ENCODE measurements at places on chromosomes 7 and 10. TPM values are rescaled to one million over a fixed set of nuclear protein-coding genes. Genes with fewer than 3 reads are reported as not detected.

STEAP4 gene
- under 0.01 TPM for total RNA-seq

BTBD16 gene
- total RNA-seq, result not detected

SPDYE6 gene
- total RNA-seq, result not detected

KNDC1 gene
- total RNA-seq, result under 0.01 TPM

NPSR1 gene
- under 0.01 TPM for total RNA-seq

FZD8 gene
- 0.81 TPM for total RNA-seq

PRKCQ gene
- 36.6 TPM for total RNA-seq

HABP2 gene
- total RNA-seq, result 0.27 TPM

DPYSL4 gene
- total RNA-seq, result 0.27 TPM

NXPH1 gene
- total RNA-seq, result not detected

ADAMTS14 gene
- 3.0 TPM for total RNA-seq

C10orf62 gene
- total RNA-seq, result not detected

GRCh38 chr10:121490871-121491519 is 107.2 kb downstream of the FGFR2 start:
- DNase-seq, result no peak

GRCh38 chr7:25392588-25393338 is 164.5 kb upstream of the NPVF start:
- DNase-seq, result no peak

- no peak for DNase-seq
Measured at GRCh38 chr7:16846601-16847165, 35.1 kb downstream of the AGR3 start.

DNA sequence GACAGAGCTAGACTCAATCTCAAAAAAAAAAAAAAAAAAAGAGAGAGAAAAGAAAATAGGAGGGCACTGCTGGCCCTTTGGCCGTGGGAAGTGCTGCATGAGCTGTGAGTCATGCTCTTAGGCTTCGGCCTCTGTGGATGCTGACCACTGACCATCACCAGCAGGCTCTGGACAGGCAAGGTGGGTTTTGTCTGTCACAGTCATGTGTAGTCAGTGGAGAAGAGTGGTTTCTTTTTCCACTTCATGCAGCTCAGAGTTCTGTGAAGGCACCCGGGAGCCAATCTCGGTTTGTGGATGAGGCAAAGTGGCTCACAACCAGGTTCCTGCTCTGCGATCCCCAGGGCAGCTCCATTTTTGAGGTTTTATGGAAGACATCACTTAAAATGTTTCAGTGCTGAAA is 58.1 kb downstream of the PRTFDC1 start:
- no peak for DNase-seq

DNA sequence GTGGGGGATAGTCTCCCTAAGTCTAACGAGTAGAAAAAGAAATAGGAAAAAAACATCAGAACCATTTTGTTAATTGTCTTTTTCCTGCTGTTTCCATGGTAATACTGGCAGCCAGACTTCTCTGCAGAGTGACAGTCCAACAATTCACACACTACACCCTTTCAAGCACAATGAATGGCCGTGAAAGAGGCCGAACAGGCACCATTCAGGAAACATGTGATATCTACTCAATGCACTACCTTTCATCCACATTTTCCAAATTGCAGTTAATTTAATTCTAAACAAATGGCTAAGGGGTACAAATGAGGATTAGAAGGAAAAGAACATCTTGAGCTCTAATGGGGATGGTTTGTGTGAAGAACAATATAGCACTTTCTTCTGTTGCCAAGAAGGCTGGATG is 358.5 kb upstream of the ANKRD30A start:
- DNase-seq, result no peak

GRCh38 chr10:5071411-5072198 is 22.6 kb upstream of the AKR1C3 start:
- DNase-seq, result peak; percentile 9

GRCh38 chr10:122252805-122253204 is 18.3 kb upstream of the BTBD16 start:
- no peak for DNase-seq

- DNase-seq, result no peak
Measured at GRCh38 chr7:586494-586893, 66.8 kb upstream of the PDGFA start.

- no peak for DNase-seq
Measured at GRCh38 chr7:36455646-36456045, 66.0 kb downstream of the ANLN start.

- DNase-seq, result no peak
Measured at GRCh38 chr7:43612599-43613589, 30.0 kb downstream of the STK17A start.

DNA sequence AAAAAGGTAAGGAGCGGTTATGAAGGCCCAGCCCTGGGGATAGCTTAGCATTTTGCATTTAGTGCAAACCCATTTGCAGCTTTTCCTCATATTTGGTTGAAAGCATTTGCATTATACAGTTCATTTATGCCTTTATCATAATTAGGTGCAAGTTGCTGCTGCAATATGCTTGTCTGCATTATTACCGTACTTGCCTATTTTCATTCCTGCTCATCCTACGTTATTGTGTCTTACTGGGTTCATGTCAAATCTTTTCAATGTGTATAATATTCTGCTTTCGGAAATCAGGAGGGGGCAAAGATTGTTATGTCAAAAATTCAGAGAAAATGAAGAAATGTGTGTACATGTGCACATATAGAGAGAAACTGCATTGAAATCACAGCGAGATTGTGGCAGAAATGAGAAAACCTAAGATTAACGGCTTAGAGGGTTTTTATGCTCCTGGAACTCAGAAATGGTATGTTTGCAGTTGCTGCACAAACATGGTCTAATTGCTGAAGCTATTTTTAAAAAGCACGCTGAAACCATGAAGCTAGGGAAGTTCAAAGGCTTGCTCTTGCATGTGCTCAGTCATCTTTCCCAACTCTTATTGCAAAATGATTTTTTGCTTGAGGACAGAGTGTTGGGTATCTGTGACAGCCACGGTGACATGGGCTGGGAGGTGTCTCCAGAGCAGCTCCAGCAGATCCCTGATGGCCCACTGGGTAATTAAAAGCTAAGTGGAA is 613.2 kb downstream of the SDK1 start:
- DNase-seq, result no peak

GRCh38 chr7:140231771-140232491 is 55.1 kb upstream of the KDM7A start:
- DNase-seq, result peak; percentile 34

- DNase-seq, result no peak
Measured at GRCh38 chr7:401495-401894, 111.5 kb downstream of the FOXL3 start.

- no peak for DNase-seq
Measured at GRCh38 chr10:75607576-75607975, 176.2 kb downstream of the LRMDA start.

DNA sequence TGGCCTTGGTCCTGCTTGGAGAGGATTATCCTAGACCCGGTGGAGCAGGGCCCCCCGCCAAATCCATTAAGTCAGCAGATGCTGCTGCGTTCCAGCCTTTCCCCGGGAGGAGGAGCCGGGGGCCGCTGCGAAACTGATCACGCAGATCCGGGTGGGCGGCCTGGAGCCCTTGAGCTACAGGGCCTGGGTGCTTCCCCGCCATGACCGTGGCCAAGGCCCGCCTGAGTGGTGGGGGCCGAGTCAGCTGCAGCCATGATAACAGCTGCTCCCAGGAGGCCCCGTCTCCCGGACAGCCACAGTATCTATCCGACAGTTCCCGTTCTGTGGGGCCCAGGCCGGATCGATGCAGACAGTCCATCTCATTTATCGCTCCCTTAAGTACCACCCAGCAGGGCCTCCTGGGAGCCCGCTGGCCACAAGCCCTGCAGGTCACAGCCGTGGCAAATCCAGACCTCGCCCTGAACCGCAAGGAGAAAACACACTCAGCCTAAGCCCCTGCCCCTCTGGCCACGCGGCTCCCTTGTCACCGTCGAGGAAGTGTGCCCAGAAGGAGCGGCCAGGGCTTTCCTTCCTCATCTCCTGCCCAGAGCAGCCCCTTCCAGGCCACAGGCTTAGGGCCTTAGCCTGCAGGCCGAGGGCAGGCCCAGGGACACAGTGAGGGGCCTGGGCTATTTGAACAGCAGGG is 34.4 kb upstream of the SLC29A4 start:
- no peak for DNase-seq

- DNase-seq, result no peak
Measured at GRCh38 chr10:79125092-79125491, 56.3 kb downstream of the ZMIZ1 start.

GRCh38 chr7:93016681-93017381 is 100.9 kb downstream of the SAMD9 start:
- no peak for DNase-seq

GRCh38 chr10:56240471-56240870 is 120.6 kb downstream of the ZWINT start:
- no peak for DNase-seq

DNA sequence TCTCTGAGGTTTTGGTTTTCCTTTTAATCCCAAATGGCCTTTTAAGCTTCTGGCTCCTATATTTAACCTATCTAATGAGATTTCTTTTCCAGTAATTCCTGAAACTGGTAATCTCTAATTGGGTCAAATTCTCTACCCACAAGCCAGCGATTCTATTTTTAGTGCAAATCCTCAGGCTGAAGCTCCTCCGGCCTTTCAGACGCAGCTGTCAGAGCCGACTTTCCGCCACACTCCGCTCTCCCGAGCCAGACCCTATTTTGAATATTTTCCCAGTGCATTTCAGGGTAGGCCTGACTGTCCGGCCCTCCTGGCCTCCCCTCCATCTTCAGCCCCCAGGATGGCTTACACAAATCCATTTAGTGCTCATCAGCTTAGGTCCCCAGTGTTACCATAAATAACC is 9.7 kb upstream of the ADCY1 start:
- no peak for DNase-seq

- DNase-seq, result no peak
Measured at GRCh38 chr10:7488418-7488829, 77.6 kb upstream of the SFMBT2 start.

DNA sequence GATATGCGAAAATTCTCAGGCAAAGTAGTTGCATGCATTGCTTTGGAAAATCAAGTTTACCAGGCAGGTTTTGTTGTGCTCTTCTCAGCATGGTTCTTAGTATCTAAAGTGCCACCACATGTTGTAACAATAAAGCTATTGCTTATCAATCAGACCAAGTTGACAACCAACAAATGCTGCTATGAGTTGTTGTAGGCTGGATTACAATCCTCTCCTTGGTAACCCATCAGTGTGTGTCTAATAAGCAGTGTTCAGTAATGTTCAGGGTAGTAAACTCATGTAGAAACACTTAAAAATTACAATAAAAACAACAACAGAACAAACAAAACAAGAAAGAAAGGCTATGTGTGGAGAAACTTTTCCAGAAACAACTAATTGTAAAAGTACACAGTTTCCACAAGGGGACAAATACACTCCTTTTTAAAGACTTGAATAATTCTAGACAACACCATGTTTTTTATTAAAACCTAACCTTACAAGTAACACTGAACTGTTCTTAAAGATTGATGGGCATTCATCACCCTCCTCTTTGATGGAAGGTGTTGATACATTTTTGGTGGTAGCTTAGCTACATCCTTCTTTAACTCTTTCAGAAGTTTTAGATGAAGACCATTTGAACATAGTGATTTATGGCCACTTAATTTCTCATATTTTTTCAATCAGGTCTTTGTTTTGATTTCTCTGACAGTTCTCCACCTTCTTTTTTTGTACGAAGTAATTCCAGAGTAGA is 370.9 kb upstream of the SEMA3A start:
- no peak for DNase-seq

GRCh38 chr10:112790030-112790429 is 160.0 kb upstream of the TCF7L2 start:
- no peak for DNase-seq

DNA sequence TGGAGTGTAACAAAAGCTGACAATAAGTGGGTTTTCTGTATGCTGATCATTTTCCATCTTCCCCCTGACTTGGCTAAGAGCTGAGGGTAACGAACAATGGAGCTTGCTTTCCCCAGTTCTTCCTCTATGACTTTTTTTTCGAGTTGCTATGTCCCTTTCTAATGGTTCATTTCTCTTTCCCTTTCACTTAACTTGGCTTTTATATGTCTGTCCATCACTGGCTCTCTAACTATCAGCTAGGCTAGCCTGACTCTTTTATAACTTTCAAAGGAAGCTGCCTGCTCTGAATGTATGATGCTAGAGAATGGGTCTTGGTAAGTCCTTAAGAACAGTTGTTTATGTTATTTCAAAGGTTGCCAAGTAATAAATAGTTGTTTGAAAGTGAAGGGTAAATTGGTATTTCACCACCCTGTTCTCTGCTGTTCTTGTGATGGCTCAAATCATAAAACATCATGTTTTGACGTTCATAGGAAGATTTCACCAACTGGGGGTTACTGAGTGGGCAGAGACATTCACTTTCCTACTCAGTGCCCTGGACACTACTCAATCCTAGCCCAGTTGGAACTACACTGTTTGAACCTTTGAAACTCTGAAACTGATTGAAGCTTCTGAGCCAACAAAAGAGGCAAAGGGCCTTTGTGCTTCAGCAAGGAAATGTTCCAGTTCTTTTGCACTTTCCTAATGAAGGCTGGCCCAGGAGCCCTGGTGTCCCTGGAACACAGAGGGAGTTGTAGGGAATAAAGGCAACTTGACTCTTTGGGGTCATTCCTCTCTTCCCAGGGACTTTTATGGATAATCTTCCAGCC is 85.4 kb upstream of the PHYHIPL start:
- DNase-seq, result no peak

DNA sequence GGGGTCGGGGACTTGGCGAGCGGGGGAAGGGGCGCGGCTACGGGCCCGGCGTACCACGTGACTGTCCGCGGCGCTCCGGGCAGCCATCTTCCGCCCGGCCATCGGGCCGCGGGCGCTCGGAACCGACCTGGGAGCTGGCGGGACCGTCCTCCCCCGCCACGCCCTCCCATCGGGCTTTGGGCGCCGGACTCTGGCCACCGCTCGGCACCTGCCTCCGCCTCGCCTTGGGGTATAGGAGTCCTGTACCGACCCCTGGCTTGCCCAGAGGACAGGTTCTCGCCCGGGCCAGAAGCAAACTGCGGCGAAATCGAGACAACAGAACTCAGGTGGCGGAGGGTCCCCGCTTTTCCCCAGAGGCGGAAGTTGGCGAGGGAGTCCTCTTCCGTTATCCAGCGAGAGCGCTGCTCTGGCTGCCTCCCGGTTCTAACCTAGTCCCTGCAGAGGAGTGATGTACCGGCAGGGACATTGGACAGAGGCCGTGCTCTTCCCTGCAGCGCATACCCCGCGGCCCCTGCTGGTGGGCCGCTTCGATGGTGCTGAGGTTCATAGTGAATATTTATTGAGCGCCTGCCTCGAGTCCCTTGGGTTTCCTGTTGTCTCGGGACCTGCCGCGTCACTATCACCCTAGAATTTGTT is 1.2 kb upstream of the SGMS1 start:
- DNase-seq, result peak; percentile 79

DNA sequence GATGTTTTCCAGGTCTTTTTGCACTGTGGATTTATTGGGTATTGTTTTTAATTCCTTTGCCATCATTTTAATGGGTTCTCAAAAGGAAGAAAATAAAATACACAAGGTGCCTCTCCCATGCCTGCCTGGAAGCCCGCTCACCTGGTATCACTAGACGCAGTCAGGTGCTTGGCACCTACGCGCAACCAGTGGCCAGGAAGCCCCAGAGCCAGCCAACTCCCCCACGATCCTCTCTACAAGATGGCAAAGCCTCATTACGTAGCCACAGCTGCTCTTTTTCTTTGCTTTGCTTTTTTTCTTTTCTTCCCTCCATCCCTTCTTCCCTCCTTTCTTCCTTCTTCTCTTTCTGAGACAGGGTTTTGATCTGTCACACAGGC is 34.3 kb downstream of the BAIAP2L1 start:
- no peak for DNase-seq

Measured in hematopoietic multipotent progenitor cell (in vitro differentiated cells).